ENCODE measurements at places on chromosomes 11 and 22.
A peak's percentile ranks its signal among the peaks of the same experiment; 100 is the strongest.

DNA sequence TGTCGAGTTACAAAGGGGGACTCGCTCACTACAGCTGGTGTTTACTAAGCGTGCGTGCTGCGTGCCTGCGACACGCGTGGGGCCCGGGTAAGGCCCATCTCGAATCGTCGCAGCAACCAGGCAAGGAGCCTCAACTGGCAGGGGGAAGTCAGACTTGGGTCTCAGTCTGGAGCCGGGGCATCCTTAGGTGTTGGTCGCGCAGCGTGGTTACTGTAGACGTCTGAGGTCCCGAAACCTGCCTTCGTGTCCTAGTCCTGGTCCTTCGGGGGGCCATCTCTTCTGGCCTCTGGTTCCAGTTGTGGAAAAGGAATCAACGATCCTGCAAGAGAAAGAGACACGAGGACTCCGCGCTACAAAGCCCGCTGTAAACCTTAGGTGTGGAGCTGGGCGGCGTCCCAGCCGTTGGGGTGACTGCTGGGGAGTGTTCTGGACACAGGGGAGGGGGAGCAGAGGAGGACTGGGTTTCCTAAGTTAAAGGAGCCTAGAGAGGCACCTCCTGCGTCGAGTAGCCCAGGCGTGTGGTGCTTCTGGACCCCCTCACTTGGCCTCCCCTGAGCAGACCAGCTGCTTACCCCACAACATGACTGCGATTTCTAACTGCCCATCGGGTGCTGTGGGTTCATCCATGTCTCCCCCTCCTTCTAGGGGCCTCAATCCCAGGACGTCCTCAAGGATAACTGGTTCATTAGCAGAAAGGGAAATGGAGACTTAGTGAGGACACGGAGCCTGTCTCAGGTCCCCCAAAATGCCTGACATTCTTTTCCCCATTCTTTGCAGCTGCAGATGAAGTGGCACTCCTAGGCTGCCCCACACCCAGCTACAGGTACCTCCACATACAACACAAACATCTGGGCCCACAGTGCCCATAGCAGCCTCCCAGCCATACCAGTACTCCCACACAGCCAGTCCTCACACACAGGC is 4.9 kb upstream of the WNT11 start:
- DNase-seq: no peak
- H3K36me3 ChIP-seq: no peaks in the 10 kb centered on the region
- H3K27me3 ChIP-seq: peaks cover 20% of the 10 kb centered on the region
- H3K4me3 ChIP-seq: peak overlapping the region; percentile 63
- H3K4me1 ChIP-seq: peaks cover 23% of the 10 kb centered on the region

GRCh38 chr11:111376181-111376871 is 2.7 kb downstream of the POU2AF1 start:
- no peaks in the 10 kb centered on the region for H3K4me1 ChIP-seq
- no peaks in the 10 kb centered on the region for H3K27me3 ChIP-seq
- H3K27ac ChIP-seq: no peak overlapping the region
- no peak for DNase-seq
- no peaks in the 10 kb centered on the region for H3K36me3 ChIP-seq
- H3K4me3 ChIP-seq: no peak overlapping the region

DNA sequence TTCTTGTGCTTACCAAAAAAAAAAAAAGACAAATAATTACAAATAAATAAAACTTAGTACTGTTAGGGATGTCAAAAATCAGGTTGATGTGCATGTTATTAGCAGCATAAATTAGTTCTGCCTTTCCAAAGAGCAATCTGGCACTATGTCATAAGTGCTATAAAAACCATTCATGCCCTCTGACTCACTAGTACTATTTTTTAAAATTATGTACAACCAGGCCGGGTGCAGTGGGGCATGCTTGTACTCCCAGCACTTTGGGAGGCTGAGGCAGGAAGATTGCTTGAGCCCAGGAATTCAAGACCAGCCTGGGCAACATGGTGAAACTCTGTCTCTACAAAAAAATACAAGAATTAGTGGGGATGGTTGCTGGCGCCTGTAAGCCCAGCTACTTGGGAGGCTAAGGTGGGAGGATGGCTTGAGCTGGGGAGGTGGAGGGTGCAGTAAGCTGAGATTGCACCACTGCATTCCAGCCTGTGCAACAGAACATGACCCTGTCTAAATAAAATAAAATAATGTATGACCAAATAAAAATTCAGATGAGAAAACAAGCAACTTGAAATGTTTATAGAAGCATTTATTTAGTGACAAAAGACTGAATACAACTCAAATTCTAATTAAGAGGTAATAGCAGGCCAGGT is 25.3 kb downstream of the UEVLD start:
- no peak overlapping the region for H3K27ac ChIP-seq
- no peak for DNase-seq
- no peak overlapping the region for H3K4me3 ChIP-seq
- H3K4me1 ChIP-seq: no peaks in the 10 kb centered on the region

DNA sequence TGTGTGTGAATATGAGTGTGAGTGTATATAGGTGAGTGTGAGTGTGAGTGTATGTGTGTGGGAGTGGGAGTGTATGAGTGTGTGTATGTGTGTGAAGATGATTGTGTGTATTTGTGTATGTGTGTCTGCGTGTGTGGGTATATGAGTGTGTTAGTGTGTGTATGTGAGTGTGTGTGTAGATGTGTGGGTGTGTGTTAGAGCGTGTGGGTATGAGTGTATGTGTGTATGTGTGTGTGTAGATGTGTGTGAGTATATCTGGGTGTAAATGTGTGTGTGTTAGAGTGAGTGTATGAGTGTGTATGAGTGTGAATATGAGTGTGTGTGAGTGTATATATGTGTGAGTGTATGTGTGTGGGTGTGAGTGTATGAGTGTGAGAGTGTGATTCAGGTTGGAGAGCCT is 11.1 kb upstream of the LRRC10B start:
- H3K4me3 ChIP-seq: no peak overlapping the region
- no peak overlapping the region for H3K27ac ChIP-seq
- no peaks in the 10 kb centered on the region for H3K27me3 ChIP-seq
- H3K4me1 ChIP-seq: no peaks in the 10 kb centered on the region

DNA sequence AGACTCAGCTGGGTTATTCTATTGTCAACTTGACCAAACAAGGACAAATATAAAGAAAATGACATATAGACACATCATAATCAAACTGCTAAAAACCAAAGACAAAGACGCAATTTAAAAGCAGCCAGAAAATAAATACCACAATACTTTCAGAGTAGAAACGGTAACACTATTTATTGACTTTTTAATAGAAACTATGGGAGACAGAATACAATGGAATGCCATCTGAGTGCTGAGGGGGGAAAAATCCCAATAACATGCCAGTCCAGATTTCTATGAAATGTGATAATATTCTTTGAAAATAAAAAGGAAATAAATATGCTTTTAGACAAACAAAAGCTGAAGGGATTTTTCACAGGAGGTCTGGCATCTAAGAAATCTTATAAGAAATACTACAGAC is 30.7 kb downstream of the C11orf65 start:
- no peak for DNase-seq
- no peak overlapping the region for H3K27ac ChIP-seq
- H3K4me1 ChIP-seq: no peaks in the 10 kb centered on the region
- no peaks in the 10 kb centered on the region for H3K27me3 ChIP-seq
- no peaks in the 10 kb centered on the region for H3K36me3 ChIP-seq

DNA sequence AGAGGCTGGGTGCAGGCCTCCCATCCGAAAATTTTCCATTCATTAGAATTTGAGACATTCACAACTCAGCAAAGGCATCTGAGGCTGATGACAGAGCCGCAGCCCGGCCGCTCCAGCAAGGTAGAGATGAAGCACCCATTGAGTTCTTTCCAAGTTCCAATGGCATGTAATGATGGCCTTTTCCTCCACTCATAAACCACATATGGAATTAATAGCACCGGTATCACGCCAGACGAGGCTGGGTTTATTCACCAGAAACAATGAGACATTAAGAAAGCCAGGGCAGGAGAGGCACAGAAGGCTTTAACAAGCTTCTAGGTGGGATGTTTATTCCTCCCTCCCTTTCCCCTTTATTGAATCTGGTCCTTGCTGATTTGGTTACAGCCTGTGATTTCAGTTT is 534.4 kb downstream of the MN1 start:
- H3K4me3 ChIP-seq: no peak overlapping the region
- no peak overlapping the region for H3K27ac ChIP-seq
- peaks cover 12% of the 10 kb centered on the region for H3K27me3 ChIP-seq

DNA sequence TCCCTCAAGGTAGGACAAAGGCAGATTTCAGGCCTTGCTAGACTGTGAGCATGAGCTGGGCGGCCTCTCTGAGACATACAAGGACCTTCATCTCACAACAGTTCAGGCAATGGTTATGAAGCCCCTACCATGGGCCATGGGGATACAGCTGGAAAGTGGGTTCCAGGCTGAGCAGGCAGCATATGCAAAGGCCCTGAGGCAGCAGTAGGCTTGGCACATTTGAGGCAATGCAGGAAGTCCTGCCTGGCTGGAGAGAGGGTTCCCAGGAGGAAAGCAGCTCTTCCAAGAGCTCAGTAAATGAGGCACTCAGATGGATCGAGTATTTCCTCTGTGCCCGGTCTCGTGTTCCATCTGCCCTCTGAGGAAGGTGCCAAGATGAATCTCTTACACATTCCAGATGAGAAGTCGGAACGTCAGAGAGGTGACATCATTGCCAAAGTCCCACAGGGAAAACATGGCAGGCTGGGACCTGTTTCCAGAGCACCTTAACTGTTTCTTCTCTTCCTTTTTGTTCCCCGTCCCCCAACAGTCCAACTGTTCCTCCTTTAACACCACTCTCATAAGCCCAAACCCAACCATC is 388.6 kb downstream of the MN1 start:
- H3K4me3 ChIP-seq: no peak overlapping the region
- H3K4me1 ChIP-seq: no peaks in the 10 kb centered on the region
- peaks cover 3% of the 10 kb centered on the region for H3K27me3 ChIP-seq
- H3K36me3 ChIP-seq: no peaks in the 10 kb centered on the region
- H3K27ac ChIP-seq: no peak overlapping the region

DNA sequence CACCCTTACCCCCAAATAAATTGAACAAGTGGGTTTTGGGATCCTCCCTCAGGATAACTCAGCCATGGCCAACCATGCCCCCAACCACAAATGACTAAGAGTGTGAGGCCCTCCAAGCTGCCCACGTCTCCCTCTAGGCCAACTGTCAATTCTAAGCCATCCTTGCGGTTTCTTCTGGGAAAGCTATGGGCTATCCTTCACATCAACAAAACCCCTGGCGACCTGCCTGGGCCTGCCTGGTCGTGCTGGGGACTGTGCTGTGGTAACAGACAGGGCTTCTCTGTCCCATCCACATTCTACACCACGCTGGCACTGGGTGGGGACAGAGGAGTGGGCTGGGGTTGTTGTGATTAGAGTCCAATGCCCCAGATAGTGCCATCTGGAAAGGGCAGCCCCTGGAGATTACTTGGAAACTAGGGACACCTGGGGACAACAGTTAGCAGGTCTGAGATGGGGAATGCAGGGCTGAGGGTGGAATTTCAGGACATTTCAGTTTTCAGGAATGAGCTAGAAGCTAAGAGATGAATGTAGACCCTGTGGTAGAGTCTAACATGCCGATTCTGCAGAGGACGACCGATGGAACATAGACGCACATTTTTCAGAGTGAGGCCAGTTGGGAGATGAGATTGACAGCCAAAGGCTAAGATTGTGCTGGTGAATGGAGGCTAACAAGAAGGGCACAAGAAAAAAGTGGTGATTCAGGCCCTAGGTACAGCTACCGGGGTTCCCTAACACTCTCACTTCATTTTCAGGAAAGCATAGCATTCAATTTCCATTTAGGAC is 131.9 kb downstream of the RASSF10 start:
- no peaks in the 10 kb centered on the region for H3K4me1 ChIP-seq
- H3K27me3 ChIP-seq: no peaks in the 10 kb centered on the region
- H3K27ac ChIP-seq: peak overlapping the region; percentile 63
- DNase-seq: no peak
- H3K4me3 ChIP-seq: no peak overlapping the region
- H3K36me3 ChIP-seq: no peaks in the 10 kb centered on the region

DNA sequence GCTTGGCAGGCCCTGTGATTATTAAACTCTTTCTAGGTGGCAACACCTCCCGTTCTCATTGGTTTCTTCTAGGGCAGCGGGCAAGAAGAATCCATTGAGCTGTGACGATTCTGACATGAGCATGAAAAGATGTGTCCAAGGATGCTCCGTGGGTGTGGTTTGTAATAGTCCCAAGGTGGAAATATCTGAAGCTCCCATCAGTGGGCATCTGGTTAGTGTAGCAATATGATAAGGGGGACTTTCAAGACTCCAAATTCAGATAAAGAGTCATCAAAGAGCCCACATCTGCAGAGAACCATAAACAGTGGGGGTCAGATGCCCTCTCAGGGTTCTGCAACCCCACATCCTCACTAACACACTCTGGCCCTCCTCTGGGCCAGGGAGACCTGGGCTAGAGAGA is 42.6 kb downstream of the TST start:
- H3K4me3 ChIP-seq: no peak overlapping the region
- H3K36me3 ChIP-seq: no peaks in the 10 kb centered on the region
- no peak for DNase-seq
- H3K4me1 ChIP-seq: no peaks in the 10 kb centered on the region
- H3K27me3 ChIP-seq: no peaks in the 10 kb centered on the region

DNA sequence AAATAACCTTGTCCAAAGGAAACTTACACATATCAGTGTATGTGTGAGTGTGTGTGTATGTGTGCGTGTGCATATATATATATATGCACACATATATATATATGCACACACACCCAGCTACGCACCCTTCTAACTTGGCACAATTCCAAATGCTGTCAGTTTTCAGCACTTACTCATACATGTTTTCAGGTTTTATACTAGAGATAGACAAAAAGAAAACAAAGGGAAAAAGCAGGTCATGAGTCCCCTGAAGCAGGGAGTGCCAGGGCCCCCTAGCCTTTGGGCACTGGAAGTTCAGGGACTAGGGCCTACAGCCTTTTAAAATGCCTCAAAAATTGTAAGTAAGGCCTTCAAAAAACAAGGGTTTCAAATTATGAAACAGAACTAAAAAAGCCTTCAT is 265.4 kb downstream of the CADM1 start:
- H3K27ac ChIP-seq: no peak overlapping the region
- no peaks in the 10 kb centered on the region for H3K4me1 ChIP-seq
- H3K36me3 ChIP-seq: peaks cover 15% of the 10 kb centered on the region
- no peak for DNase-seq
- H3K4me3 ChIP-seq: no peak overlapping the region
- no peaks in the 10 kb centered on the region for H3K27me3 ChIP-seq

DNA sequence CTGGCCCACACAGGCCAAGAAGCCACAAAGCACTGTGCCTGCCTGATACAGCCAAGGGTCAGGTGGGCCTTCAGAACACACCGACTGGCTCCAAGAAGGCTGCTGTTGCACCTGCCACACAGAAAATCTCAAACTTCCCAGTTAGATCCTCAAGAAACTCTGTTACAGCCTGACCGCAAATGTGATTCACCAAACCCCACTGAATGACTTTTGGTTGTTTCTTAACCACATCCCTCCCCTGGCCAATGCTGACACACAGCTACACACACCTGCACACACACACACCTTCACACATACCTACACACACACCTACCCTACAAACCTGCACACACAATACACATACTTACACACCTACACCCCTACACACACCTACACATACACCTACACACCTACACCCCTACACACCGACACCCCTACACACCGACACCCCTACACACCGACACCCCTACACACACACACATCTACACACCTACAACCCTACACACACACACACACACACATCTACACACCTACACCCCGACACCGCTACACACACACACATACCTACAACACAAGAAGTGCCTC is 31.5 kb downstream of the CDKN1C start:
- H3K4me1 ChIP-seq: no peaks in the 10 kb centered on the region
- H3K4me3 ChIP-seq: no peak overlapping the region
- no peak overlapping the region for H3K27ac ChIP-seq
- no peaks in the 10 kb centered on the region for H3K36me3 ChIP-seq
- no peak for DNase-seq
- H3K27me3 ChIP-seq: no peaks in the 10 kb centered on the region

Data from upper lobe of right lung (tissue), 1 donor.